ENCODE measurements at places on chromosomes 16 and 17. TPM values are rescaled to one million over a fixed set of nuclear protein-coding genes. Genes with fewer than 3 reads are reported as not detected.
A peak's percentile ranks its signal among the peaks of the same experiment; 100 is the strongest.

The KRTAP2-2 gene
- total RNA-seq: not detected

The FSCN2 gene
- 3.0 TPM for total RNA-seq

The KRT16 gene
- total RNA-seq: 0.30 TPM

The GINS2 gene
- total RNA-seq: 0.60 TPM

- DNase-seq: no peak
These were observed 117.4 kb downstream of the MYO1D start for GRCh38 chr17:32759476-32759875.

DNA sequence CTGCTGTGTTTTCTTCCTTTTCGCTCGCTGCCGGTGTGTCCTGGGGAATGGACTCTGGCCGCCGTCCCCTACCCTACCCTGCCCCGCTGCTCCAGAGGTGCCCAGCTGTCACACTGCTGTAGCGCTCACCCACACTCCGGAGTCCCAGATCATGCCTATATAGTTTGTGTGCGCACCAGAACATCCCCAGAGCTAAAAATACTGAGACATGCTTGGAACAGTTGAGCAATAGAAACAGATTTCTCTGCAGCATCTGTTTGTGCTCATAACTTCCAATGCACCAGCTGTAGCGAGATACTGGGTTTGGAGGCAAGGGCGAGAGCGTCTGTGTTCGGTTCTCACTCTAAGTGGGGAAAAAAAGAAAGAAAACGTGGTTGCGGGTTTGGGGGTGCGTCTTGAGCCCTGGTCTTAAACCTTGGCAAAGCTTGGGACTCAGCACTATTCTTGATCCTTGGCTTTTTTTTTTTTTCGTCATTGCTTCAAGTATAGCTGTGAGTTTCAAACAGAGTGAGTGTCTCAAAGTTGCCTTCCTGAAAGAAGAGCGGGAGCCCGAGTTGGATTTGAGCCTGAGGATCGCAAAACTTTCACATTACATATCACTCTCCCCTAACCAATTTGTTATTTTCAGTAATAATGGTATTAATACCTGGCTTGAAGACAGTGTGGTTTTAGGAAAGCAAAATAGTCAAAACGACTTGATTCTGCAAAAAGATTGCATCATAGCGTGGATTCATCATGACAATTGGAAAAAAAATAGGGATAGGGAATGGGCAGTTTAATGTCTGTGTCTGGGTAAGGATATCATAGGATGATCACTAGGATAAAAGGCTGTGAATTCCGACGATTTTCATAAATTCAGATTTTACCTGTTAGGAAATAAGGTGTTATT is 621 bp downstream of the KCNJ2 start:
- DNase-seq: no peak

DNA sequence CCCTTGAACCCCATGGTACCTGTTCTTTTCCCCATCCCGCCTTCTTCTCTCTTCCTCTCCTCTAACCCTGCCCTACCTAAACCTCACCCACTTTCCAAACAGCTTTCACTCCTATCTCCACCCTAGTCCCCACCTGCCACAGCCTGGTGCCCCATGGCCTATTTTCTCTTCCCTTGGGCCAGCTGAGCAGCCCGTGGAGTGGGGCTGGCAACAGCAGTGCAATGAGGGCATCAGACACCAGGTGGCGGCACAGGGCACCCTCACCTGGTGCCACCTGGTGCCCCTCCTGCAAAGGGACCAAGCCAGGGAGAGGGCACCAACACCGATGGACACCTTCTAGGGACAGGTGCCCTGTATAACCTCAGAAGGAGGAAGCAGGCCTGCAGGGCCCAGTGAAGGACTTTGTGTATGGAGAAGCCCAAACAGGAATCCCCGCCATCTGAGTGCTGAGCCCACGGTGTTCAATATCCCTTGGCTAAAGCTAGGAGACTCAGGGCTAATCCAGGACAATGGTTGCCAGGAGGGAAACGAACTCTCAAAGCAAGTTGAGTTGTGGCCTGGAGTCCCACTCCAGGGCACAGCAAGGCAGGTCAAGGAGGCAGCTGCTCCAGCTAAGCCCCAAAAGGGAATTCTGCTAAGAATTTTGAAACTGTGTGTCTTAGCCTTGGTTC is 4.0 kb upstream of the ABCC3 start:
- no peak for DNase-seq

DNA sequence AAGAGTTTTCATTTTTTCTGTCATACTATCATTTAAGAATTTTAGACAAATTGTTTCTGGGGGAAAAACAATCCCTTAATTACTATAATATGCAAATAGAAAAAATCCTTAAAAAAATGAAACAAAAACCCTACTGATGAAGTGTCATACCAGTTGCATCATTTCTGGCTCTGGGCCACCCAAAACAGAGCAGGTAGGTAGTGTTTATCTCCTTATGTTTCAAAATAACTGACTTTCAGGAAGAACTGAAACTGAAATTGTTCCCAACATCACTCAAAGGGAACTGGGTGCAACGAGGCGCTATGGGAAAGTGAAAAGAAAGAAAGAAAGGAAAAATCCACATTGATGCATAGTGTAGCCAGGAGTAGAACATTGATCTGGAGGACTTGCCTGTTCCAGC is 653.1 kb upstream of the SOX9 start:
- no peak for DNase-seq

DNA sequence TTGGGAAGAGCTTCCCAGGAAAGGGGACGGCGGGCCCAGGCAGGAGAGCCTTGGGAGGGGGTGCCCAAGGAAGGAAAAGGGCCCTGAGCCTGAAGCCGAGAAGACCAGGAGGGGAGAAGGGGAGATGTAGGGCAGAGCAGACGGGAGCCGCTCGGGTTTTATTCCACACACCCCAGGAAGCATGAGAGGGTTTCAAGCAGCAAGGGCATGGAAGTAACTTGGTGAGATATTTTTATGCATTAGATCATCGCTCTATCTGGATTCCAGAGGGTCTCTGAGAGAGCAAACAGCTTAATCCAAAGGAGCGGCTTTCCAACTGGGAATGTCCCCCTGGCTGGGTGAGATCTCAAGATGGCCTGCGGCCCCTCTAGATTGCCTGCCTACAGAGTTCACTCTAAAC is 171.0 kb downstream of the IRX3 start:
- DNase-seq: no peak

DNA sequence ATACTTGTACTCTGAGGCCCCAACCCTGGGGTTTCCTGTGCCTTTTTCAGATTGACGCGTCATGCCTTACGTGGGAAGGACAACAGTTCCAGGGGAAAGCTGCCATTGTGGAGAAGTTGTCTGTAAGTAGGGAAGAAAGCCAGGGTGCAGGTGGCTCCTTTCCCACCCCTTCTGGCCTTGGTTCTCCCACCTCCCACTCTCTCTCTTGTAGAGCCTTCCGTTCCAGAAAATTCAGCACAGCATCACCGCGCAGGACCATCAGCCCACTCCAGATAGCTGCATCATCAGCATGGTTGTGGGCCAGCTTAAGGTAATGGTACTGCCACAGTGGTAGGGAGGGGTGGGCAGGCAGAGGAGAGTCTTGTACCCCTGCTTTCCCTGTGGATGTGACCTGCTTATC is 4.6 kb upstream of the EDC4 start:
- no peak for DNase-seq

DNA sequence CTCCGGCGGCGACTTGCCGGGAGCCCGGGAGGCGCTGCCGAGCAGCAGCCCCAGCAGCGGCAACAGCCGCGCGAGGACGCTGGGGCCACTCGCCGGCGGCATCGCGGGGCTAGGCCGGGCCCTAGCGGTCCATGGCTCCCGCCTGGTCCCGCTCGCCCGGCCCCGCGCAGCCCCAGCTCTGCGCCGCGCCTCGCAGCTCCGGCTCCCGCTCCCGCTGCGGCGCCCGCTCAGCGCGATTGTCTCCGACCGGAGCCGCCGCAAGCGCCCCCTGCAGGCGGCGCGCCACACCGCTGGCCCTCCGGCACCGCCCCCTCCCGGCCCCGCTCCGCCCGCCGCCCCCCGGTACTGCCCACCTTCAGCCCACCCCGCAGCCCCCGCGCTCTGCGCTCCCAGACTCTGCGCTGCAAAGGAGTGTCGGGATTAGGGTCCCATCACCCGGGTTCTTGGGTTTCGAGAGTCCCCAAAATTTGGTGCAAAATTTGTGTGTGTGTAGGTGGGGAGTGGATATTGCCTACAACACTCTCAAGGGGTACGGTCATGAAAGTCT is at the start of gene FAM171A2:
Gene FAM171A2, minus strand, starts transcription at position 241 of the 547 bp plus-strand sequence. Its CDS starts 139 bp downstream, at position 102.
- peak; percentile 68 for DNase-seq

Data from aorta (tissue), 5 donors.